RKO (cell line): ENCODE measurements at places on chromosomes 3 and 15.

DNA sequence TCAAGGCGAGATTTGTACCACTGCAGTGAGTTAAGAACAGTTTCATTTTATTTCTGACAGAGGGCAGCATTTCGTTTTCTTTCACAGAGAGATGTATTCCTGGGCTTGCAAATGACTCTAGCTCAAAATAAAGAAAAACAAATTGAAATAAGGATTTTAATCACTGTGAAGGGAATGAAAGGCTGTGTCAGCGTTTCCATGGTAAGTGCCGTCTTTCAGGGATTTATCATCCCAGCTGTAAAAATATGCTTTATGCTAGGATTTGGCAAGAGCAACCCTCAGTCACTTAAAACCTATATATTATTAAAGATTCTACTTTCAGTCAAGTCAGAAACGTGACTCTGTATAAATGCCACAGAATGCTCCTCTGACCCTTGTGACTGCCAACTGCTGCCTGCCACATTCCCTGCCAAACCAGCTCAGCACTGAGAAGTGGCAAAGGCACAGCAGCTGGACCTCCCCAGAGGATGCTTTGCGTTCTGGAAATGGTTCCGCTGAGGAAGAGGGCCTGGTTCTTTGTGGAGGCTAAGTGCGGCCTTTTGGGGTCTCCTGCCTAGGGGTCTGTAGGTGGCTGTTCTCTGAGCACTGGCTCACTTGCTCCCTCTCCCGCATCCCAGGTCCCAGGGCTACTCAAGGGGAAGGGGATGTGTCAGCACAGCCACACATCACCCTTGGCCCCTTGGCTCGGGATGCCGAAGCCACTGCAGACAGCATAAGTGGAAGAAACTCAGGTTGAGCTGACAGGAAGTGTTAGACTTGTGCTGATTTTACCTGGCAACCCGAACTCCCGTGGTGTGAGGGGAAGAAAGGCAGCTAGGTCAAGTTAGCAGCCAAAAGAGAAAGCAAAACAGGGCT is 56.6 kb upstream of the POMGNT2 start:
- DNase-seq, result peak; percentile 36

GRCh38 chr3:24986612-24987011 is 441.5 kb upstream of the RARB start:
- DNase-seq, result no peak

GRCh38 chr3:114872050-114872449 is 275.0 kb downstream of the ZBTB20 start:
- no peak for DNase-seq

DNA sequence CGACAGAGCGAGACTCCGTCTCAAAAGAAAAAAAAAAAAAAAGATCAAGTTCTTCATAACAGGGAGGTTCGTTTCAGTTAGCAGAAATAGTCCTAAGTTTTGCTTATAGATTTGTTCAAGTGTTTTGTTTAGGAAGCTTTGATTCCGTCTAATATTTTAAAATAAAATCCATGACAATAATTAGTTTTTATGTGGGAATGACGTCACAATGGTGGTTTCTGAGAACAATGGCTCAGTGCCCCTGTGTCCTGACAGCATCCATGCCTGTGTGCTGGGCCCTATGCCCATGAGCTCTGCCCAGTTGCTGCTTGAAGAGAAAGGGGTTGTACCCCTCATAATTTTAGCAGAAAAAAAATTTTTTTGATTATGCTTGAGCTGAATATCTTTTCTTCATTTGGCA is 134.0 kb downstream of the SST start:
- no peak for DNase-seq

GRCh38 chr3:72957297-72957696 is 39.3 kb upstream of the PPP4R2 start:
- no peak for DNase-seq
